IPS DF 19.7 (cell line): ENCODE measurements at places on chromosomes 2 and 18.

- DNase-seq, result no peak
Observed at GRCh38 chr2:23423062-23423872, 38.3 kb downstream of the KLHL29 start.

DNA sequence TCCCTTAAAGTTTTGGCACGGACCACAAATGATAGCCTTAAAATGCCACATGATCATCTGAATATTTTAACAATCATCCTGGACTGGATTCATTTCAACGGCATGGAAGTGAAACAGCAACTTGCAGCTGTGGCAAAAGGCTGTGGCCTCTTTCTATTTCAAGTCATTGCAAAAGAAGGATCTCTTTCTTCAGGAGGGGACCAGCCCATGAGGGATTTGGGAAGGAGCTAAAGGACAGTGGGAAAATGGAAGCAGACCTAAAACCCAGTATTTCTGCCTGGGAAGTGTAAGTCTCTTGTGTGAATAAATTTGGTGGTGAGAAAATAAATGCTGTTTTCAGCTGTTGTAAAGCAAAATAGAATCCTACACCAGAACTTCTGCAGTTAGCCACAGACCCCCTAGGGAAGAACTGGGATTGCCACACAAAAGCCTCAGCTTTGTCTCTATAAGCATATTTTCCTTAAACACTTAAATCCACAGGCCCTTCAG lies 107.3 kb upstream of the ZFP36L2 start:
- DNase-seq, result no peak

DNA sequence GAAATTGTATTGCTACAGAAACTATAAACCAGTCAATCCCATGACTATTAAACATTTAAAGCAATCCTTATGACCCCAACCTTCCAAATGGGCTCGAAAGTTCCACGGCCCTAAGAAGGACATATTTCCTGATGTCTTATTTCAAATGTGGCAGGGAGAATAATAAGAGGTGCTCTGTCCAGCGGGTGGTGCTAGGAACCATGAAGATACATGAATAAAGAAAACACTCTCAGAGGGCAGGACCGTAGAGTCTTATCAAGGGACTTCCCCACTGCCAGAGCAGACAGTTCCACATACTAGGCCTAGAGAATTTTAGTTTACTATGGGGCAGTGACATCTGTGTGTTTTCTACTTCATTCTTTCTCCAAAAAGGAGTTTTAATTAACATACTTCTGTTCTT lies 187.1 kb upstream of the PIK3C3 start:
- DNase-seq, result no peak

DNA sequence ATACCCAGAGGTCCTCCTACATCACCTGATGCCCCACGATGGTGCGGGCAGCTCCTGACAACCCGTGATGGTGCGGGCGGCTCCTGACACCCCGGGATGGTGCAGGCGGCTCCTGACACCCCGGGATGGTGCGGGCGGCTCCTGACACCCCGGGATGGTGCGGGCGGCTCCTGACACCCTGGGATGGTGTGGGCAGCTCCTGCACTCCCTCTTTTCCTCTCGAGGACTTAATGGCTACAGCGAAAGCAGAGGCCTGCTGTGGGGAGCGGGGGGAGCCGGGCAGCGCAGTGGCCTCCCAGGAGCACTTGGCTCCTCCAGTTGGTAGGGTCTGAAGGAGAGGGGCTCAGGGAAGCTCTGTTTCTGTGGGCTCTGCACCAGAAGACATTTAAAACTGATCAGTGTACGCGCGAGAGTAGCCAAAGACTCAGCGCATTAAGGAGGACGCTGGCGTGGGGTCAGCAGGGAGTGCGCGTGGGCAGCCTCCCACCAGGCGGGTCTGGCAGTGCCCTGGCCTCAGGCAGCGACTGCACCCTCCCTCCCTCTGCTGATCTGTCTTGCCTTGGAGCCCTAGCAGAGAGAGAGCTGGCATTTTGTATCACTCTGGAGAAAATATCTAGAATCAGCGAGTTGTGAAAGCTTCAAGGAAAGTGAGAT lies 464.5 kb upstream of the MYT1L start:
- no peak for DNase-seq

GRCh38 chr2:41941831-41942230 lies 106.0 kb upstream of the PKDCC start:
- no peak for DNase-seq

DNA sequence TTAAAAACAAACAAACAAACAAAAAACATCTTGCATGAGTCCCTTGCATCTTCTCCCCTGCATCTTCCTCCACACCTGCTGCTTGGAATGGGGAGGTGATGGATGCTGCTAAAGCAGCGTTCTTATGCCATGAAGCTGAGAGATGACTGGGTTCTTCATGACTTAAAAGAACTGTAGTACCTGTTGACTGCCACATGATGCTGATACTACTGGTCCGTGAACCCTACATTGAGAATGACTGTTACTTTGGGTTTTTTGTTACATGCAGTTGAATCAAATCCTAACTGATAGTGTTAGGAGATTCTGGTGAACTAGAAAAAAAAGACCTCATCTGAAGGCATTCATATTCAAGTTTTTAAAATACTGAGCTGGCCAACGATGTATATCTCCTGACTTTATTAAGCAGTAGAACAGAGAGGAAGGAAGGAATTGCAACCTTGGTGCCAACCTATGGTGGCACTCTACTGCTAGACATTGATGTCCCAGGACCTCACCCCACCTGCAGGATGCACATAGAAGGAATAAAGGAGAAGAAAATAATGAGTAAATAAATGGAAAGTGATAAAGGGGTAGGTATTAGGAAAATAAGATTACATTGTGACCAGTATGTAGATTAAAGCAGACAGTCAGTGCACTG lies 63.2 kb upstream of the SPAG16 start:
- DNase-seq, result no peak

DNA sequence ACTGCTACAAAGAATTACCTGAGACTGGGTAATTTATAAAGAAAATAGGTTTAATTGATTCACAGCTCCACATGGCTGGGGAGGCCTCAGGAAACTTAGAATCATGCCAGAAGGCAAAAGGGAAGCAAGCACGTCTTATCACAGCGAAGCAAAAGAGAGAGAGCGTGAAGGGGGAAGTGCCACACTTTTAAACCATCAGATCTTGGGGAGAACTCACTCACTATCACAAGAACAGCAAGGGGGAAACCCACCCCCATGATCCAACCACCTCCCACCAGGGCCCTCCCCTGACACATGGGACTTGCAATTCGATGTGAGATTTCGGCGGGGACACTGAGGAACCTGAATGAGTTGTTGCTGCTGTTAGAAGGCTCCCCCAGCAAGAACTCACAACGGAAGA lies 220.2 kb upstream of the PIEZO2 start:
- DNase-seq, result no peak

- no peak for DNase-seq
Observed at GRCh38 chr18:9901377-9901776, 12.4 kb upstream of the VAPA start.

DNA sequence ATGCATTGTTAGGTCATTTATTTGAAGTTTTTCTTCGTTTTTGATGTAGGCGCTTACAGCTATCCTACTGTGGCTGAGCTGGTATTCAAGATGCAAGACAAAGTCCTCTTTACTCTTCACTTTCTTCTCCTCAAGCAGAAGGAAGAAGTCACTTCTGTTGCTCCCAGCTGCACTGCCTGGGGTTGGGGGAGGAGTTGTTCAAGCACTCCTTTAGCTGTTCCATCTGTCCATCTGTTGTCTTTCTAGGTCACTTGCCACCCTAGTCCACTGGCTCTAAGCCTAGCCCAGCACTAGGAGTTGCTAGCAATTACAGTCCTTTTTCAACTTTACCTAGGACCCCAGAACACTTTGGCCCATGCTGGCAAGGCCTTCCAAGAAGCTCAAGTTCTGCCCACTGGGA lies 200.6 kb upstream of the RBMS1 start:
- DNase-seq, result no peak

GRCh38 chr2:75221862-75222261 lies 22.5 kb upstream of the TACR1 start:
- no peak for DNase-seq

DNA sequence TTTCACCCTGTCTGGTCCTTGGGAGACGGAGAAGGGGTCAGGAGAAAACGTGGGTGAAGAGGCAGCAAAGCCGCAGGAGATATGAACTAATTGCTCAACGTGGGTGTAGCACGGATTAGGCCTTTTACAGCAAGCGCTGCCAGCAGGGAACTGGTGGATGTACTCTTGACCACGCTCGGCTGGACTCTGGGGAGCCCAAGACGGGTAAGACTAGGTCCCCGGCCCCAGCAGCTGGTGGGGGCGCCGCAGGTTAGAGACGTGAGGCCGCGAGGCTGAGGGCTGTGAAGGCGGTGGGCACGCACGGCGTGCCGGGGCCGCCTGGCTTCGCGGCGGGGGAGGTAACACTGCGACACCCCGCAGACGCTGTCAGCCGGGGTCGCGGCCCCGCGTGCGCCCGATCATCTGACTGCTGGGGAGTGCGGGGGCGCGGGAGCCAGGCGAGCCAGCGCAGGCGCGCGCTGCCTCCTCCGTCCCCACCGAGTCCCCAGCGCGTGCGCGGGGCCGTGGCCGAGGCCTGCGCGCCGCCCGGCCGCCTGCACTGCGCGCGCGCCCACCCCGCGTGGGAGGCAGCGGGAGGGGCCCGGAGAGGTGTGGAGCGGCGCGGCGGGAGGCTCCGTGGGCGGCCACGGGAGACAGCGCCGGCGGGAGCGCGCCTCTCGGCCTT lies at the start of gene CLIP4:
TSS of gene CLIP4 (plus strand) at position 470 of the 664 bp plus-strand sequence. CDS start 5,974 bp downstream, outside the sequence.
- no peak for DNase-seq

- no peak for DNase-seq
Observed at GRCh38 chr2:54704688-54705605, 18.5 kb upstream of the EML6 start.

DNA sequence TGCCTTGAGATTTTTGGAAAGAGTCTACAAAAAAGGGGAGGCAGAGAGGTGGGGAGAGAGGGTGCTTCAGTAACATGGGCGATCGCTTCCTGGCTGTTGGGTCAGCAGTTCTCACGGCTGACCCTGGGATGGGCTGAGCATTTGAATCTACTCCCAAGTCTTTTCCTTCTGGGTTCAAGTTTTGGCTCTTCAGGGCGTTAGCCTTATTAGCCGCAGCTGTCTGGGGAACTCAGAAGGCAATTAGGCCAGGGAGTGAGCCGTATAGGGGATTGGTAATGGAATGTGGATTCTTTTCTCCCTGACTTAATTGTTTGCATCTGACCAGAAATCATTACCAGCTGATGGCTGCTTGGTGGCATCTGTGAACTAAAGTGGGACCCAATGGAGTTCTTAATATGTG lies 250.5 kb upstream of the SKOR2 start:
- no peak for DNase-seq

DNA sequence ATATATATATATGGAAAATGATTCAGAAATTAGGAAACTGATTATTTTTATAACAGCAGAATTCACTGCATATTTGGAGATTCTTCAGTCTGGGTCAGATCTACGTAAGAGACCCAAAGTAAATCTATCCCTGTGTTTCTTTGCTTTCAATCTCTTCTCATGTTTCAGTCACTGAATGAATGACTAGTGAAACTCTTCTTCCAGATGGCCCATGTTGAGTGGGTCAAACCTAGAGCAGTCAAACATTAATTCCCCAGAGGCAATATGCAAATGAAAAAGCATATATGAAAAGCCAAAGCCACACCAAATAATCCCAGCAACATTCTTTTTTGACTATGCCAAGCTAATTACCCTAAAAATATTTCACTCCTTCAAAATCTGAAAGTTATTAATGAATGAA lies 317.3 kb downstream of the RBM43 start:
- no peak for DNase-seq

DNA sequence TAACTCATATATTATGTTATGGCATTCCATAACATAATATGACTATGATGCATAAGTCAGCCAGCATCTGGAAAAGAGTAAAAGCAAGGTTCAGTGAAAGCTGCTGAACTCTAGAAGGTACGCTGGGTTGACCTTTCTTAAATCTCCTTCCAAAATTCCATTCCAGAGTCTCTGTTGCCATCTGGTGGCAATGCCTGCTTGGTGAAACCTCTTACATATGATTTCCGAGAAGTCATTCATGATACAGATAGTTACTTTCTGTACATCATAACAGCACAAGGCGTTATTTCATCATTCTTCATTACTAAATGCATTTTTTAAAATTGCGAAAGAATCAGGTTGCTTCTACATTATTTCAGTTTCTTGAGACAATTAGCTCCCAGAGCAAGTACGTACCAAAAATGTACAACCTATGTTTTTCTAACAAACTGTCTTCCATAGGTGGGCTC lies 7.0 kb upstream of the EPG5 start:
- DNase-seq, result no peak

DNA sequence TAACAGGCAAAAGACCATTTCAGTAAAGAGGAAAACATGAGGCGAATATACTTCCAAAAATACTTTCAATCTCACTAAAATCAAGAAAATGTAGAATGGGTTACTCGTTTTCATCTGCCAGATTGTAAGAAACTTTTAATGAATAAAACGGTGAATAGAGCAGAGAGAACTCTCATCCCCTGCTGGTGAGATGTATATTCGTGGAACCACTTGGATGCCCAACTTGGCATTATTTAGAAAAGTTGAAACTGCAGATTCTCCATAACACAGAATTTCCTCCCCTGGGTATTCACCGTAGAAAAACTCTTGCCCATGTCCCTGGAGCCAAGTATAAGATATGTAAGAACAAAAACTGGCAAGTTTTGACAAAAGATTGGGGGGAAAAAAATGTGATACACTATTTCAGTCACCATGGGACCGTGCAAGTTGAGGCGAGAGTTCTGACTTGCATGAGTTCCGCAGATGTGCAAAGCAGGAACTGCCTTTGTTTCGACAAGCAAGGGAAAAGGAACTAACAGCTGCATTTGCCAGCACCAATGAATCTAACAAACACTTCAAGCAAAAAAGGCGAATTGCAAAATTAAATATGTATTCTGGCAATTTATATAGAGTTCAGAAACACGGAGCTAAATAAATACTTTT lies 14.8 kb downstream of the TIMM21 start:
- DNase-seq, result no peak

DNA sequence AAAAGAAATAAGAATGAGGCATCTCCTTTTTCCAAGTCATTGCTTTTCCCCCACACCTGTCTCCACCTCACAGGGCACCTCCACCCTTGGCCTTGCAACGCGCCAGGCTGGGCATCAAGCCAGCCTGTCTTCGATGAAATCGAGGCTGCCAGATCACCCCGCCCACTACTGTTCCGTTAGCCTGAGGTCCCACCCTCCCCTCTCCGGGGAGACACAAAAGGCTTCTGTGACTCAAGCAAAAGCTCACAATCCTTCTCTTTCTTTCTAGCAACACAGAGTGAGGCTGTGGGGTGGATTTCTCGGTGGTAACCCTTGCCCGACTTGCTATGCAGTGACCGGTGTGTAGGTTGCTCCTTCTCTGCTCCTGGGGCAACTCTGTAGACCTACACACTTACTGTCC lies 9.9 kb downstream of the TNP1 start:
- no peak for DNase-seq

- peak; percentile 68 for DNase-seq
Observed at GRCh38 chr2:230824406-230824978, 40.2 kb upstream of the ITM2C start.

DNA sequence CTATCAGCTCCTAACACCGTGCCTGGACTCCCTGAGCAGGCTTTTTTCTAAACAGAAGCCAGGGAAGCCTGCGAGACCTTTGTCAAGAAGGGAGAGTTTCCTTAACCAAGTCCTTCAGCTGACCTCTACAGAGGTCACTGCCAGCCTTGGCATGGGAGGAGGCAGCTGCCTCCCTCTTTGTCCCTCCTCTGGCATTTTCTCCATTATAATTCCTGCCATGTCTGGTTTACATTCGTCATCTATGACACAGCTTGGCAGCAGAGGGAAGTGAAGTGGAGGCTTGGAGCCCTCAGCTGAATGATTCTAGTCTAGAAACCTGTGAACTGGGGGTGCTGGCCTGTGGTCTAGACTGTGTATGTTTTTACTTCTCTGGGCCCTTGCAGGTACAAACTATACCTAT lies 22.5 kb downstream of the LIPG start:
- no peak for DNase-seq
